Kidney epithelial cell (primary cell): ENCODE measurements at places on chromosomes 7 and 10. TPM values are rescaled to one million over a fixed set of nuclear protein-coding genes. Genes with fewer than 3 reads are reported as not detected.

The GPRIN2 gene
- total RNA-seq, result 9.2 and 17.0 TPM in 2 replicates

The MOGAT3 gene
- not detected in 2 replicates for total RNA-seq

The GRM8 gene
- 0.17 and 0.21 TPM in 2 replicates for total RNA-seq

DNA sequence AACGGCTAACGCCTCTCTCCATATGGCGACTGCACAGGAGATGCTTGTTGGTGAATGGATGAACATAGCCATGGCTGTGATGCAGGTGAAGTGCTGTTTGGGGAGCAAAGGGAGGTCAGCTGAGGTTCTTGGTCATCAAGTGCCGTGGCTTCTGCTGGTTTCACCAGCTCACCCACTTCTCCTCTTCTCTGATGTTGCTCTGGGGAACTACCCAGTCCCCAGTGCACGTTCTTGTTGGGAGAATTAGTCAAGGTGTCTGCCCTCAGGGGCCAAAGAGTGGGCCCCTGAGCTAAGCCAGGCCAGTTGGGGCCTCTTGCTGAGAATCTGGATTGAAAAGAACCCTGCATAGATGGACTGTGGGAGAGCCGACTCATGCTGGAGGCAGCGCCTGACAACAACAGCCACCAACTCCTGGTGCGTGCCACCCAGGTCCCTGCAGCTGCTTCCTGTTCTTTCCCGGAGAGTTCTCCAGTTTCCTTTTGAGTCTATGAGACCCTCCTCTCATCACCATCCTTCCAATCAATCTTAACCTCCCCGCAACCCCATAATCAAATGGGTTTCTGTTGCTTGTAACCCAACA, 3.0 kb downstream of the BTBD16 start:
- no peak for DNase-seq

DNA sequence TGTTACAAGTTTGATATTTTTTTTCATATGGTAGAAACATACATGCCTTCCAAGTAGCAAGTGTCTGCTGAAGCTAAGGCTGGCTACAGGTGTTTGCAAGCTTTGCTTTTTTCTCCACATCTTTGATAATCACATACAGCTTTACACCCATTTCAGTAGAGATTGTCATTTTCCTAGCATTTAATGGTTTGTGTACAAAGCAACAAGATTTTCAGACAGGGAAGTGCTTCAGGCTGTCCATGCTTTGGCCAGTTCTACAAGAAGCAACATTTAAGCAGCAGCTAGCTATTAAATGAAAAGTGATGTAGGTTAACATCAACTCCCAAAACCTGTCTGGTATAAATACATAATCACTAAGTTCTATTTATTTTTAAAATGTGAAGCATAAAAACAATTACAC, 2.3 kb downstream of the HDAC9 start:
- DNase-seq, result no peak

DNA sequence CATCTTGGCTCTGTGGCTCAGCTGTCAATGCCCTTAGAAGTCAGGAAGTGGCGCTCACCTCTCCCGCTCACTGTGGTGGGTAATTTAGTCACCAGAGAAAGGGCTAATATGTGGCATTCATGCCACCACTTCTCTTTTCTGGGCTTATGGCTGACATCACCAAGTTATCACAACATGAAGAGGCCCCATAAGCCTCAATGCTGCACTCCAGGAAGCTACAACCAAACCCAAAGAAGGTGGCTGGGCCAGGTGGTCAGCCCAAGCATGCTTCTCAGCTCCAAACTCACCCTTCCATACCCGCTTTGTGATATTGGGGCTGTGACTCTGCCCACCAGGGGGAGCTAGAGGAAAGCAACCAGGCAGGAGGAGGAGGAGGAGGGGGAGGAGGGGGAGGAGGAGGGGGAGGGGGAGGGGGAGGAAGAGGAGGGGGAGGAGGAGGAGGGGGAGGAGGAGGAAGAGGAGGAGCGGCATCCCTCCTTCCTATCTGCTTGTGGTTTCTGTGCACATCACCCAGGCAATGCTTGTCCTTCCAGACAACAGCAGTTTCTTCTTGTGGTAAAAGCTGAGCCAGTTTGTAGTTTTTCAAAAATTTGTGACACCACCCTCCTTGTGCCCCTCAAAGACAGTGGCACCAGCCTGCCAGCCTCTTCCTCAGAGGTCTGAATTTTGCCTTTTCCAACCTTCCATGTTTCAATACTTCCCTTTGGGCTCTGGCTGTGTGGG, 42.1 kb downstream of the CYP26A1 start:
- DNase-seq, result no peak

GRCh38 chr10:67306588-67307205, 380.9 kb downstream of the LRRTM3 start:
- DNase-seq, result no peak
